GM12891 (cell line): ENCODE measurements at places on chromosomes 1 and 21.

DNA sequence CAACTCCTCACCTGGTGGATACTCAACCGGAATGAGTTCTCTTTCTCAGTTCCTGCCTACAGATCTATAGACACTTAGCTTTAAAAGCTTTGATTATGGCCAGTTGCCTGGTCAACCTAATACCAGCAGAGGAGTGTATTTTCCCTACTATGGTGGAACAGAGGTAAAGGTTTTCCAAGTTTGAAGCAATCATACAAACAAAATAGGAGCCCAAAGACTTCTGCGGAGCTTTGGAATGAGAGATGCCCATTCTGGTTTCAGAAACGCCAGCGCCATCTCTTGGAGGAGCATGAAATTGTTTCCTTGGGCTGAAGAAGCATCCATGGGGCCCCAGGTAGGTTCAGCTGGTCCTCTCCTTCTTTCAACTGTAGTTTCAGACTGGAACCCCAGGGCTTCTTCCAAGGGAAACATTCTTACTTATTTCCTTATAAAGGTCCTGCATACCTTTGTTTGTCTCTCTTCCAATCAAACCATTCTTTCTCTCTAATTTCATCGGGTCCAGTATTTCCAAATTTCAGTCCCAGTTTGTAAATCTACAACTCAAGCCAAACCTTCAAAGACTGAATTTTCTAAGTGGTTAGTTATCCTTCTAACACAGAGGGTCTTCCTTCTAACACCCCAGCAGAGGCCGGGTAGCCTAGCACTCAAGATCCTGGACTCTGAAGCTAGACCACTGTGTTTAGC is 95.9 kb downstream of the KCNJ15 start:
- DNase-seq, result peak; percentile 27

GRCh38 chr21:44778499-44778911 is 23.1 kb downstream of the UBE2G2 start:
- no peak for DNase-seq

DNA sequence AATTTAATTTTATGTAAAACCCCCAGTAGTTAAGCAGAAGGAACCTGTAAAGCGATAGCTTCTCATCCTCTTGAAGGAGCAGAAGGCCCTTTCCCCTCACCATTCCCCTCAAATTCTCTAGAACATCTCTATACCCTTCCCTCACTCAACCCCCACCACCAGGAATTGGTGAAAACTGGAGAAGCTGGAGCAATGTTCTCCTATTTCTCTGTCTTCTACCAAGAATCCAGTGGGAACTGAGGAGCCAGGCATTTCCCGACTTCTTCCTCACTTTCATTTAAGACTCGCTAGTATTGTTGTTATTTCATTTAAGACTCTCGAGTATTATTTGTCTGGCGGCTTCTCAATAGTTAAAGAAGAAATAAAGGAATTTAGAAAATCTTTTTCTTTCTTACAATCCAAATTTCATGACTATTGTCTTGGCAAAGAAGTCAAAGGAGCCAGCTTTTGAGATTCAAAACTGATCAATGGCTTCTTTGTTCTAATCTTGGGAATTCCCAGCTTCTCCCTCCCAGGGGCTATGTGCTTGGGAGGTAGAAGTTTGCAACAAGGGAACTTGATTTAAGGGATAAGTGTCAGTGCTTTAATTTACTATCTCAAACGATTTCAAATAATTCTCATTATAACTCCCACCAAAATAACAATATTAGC is 253.3 kb upstream of the ADGRL2 start:
- no peak for DNase-seq

DNA sequence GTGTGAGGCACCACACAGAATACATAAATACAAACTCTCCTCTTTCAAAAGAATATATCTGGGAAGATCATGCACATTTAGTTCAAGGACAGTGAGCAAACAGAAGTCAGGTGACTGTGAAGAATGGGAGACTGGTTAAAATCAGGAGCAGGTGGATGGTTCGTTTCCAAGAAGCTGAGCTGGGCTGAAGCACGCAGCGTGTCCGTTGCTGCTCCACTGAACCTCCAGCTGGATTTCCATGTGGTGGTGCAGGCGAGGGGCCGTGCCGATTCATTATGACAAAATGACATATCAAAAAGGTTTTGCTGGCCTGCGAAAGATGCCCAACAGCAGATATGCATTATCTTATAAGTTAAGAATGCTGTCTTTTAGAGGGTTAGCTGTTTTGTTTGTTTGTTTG is 66.0 kb downstream of the OLIG1 start:
- DNase-seq, result no peak

DNA sequence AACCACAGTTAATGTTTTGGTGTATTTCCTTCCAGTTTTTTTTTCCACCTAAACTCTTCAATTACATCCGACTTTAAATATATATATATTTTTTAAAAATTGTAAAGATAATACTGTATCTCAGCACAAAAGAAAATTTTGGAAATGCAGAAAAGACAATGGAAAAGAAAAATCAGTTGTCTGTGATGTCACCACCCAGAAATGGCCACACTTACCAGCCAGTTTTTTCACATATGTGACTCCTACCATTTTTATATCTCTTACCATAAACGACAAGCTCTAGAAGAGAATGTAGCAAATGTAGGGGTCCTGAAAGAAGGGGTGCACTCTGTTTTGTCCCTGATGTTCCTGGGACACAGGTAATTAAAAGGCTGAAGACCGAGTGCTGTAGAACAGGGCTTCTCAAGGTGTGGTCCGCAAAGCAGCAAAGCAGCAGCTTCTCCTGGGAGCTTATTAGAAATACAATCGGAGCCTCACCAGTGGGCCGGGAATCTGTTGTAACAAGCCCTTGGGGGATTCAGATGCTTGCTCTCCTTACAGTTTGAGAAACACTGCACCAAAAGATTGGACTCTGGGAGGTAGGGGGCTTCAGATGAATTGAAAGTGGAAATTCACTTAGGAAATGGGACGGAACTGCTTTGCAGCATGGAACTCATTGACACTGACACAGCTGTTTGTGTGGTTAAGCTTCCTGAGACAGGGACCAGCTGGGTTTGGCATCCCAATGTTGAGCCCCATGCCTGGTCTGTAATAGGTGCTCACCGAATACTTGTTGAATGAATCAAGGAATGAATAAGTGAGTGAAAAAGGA is 44.1 kb downstream of the ALPL start:
- DNase-seq, result no peak

DNA sequence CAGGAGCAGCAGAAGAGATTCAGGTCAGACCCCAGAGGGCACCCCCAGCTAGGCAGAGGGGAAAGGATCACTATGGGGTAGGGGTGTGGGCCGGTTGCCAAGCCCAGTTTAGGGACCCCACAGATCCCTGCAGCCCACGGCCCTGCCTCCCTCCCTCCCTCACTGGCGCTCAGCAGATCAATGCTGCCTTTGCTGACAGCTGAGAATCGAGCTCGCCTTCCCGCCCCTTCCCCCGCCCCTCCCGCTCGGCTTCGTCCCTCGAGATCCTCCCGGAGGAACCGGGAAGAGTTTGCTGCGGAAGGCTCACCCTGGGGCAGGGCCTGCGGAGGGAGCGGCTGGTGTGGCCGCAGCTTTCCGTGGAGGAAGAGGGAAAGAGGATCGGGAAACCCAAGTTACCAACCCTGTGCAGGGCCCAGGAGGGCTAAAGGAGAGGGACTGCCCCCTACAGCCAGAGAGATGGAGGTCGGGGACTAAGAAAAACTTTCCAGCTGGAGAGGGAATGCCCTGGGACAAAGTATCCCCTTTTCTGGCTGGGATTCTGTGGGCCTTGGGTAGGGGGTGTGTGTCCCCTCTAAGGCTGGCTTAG is 1.1 kb upstream of the KCNQ4 start:
- DNase-seq, result no peak

- no peak for DNase-seq
Measured at GRCh38 chr1:37306871-37307270, 167.5 kb upstream of the ZC3H12A start.

DNA sequence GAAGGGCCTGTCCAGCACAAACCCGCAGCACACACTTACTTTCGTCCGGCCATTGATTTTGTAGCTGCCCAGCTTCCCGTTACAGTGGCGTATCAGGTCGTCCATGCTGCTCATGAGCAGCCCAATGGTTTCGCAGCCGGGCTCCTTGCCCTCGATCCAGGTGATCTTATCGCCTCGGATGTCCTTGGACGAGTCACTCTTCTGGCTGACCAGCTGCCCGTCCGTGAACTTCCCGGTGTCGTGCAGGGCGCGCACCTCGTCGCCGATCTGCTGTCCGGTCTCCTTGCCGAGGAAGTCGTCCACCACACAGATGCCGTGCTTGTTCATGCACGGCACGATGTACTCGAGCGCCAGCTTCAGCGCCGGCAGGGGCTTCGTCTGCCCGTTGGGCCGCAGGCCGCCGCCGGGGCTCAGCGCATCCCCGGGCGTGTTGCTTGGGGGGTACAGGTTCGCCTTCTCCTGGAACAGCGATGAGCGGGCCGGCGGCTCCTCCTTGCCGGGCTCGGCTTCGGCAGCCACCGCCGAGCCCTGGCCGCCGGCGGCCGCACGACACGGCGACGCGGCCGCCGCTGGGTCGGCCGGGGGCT is 1.0 kb downstream of the EGLN1 start:
- peak; percentile 17 for DNase-seq

DNA sequence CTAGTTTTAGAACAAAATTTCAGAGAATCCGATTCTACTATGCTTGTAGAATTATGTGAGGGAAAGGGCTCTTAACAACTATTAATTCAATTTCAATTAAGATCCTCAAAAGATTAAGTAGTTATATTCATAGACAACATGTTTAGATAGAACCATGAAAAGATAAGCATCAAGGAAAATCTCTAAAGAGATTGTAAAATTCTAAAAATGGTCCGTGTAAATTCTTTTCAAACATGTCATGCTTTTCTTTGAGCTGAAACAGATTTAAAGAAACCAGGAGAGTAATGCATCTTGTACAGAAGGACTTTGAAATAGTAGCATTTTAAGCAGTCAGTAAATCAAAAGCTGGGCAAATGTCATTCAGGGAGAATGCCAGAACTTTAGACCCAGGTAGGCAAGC is 1080.6 kb upstream of the B3GALT2 start:
- no peak for DNase-seq

- peak; percentile 47 for DNase-seq
Measured at GRCh38 chr1:209769171-209769904, 13.5 kb downstream of the TRAF3IP3 start.

GRCh38 chr1:213687832-213688231 is 299.9 kb upstream of the PROX1 start:
- DNase-seq, result no peak

- peak; percentile 66 for DNase-seq
Measured at GRCh38 chr1:9069326-9070100, at the start of gene SLC2A5. SLC2A5 (minus strand) TSS chr1:9069635; CDS start chr1:9069536, 99 bp downstream.

DNA sequence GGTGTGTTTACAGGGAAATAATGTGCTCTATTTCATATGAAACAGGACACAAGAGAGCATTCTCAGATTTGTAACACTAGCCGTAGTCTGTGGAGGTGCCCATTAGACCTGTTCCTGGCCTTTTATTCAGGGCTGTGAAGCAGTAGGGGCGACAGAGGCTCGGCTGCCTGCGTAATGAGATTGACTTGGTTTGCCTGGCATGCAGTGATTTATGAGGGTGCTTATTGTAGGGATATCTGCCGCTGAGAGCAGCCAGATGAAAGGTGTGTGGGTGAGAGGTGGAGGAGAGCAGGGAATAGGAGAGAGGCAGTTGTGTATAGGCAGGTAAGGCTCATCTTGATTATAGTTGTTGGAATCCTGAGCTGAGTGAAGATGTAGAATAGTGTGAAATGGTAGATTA is 51.3 kb downstream of the DNAJC6 start:
- no peak for DNase-seq

DNA sequence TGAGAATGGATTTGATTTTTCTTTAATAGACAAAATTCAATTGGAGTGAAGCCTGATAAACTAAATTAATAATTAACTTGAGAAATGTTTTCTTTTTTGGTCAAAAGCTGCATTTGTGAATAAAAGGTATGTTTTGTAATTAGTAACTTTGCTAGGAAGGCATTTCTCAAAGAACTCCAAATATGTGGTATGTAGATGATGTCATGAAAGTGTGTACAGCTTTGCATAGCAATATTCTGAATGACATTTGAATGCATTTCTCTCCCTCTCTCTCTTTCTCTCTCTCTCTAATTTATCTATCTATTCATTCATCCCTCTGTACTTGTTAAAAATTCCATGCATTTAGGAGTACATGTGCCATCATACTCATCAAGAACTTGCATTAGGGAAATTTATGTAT is 109.1 kb upstream of the ADAMTS5 start:
- DNase-seq, result no peak
